Endothelial cell of umbilical vein (primary cell): ENCODE measurements at places on chromosomes 2 and 18.

GRCh38 chr18:77206676-77207374, 42.8 kb upstream of the GALR1 start:
- no peak for DNase-seq

GRCh38 chr2:149082079-149082478, 43.6 kb downstream of the LYPD6B start:
- no peak for DNase-seq

DNA sequence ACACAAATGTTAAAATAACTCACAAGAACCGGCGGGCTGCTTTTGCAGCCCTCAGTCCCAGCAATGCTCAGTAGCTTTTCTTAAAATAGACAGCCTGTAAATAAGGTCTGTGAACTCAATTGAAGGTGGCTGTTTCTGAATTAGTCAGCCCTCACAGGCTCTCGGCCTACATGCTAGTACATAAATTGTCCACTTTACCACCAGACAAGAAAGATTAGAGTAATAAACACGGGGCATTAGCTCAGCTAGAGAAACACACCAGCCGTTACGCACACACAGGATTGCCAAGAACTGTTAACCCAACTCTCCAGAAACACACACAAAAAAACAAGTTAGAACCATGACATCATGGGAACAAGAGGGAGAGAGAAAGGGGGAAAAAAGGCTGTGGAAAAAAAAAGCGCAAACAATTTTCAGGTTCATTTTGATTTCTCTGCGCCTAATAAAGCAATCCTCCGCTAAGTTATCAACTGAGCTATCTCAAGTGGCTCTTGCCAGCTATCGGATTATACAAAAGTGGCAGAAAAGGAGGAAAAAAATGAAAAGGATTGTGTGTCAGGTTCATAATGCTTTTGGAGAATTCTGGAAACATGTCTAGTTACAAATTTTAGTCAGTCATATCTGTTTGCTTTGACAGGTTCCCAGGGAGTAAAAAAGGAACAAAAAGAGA, 89.1 kb downstream of the ZEB2 start:
- DNase-seq: peak; percentile 51

DNA sequence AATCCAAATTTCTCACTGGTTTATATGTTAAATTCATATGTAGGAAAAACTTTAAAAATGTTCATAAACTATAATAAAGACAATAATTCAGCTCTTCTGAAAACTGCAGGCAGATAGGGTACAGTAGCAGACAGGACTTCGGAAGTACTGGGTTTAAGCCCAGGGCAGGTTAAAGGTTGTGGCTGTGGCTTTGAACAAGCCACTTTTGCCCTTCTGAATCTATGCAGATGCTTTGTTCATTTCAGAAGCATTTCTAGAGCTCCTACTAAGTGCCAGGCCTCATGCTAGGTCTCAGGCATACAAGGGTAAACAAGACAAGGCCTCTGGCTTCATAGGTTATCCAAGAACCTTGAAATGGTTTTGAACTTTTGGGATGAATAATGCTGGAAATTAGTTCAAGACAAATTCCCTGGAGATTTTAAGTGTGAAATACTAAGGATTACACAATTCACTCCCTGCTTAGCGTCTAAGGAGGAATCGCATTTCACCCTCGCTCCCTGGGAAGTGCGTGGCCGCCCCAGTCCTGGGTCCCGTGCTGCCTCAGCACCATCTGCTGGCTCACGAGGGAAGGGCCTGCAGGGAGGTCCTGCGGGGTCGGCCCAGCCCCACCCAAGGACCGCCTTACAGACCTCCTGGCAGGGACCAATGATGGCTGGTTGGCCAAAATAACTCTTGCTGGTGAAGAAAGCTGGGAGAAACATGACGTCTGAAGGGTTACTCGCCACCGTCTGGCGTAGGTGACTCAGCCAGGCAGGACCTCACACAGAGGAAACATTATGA, 67.7 kb upstream of the L3MBTL4 start:
- DNase-seq: no peak

- no peak for DNase-seq
Observed at GRCh38 chr18:62545098-62545497, 22.3 kb downstream of the ZCCHC2 start.

- no peak for DNase-seq
Observed at GRCh38 chr2:150882751-150883612, 378.7 kb downstream of the RBM43 start.

DNA sequence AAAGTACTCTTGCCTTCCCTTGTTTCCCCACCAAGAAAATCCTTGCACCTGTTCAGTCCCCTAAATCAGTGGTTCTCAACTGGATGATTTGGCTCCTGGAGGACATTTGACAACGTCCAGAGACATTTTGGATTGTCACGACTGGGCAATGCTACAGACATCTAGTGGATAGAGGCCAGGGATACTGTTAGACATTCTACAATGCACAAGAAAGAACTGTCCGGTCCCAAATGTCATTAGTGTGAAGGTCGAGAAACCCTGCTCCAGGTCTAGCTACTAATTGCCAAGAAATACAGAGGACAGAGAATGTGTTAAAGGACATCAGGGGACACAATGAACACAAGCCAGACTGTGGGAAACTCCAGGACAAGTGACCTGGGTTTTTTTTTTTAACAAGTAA, 60.0 kb downstream of the LRP2 start:
- DNase-seq: no peak

DNA sequence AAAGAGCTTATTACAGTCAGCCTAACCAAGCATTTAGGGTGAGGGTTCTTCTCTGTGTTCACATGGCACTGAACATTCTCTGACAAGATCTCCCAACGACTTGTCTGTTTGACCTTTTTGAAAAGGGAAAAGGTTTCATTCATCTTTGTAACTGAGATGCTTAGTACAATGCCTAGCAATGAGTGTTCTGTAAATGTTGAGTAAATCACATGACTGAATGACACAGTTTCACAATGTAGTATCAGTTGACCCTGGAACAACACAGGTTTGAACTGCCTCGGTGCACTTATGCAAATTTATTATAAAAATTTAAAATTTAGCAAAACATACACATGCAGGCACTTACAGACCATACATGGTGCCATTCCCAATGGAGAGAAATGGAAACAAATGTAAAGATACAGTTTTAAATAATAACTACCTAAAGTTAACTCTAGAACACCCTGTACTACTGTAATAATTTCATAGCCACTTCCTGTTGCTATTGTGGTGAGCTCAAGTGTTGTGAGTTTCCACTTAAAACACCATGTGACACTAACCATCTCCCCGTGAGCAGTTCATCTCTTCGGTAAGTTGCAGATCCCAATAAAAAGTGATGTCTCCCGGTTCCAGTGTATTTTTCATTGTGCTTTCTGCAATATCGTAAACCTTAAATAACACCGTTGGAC, 34.1 kb upstream of the VWC2L start:
- no peak for DNase-seq

DNA sequence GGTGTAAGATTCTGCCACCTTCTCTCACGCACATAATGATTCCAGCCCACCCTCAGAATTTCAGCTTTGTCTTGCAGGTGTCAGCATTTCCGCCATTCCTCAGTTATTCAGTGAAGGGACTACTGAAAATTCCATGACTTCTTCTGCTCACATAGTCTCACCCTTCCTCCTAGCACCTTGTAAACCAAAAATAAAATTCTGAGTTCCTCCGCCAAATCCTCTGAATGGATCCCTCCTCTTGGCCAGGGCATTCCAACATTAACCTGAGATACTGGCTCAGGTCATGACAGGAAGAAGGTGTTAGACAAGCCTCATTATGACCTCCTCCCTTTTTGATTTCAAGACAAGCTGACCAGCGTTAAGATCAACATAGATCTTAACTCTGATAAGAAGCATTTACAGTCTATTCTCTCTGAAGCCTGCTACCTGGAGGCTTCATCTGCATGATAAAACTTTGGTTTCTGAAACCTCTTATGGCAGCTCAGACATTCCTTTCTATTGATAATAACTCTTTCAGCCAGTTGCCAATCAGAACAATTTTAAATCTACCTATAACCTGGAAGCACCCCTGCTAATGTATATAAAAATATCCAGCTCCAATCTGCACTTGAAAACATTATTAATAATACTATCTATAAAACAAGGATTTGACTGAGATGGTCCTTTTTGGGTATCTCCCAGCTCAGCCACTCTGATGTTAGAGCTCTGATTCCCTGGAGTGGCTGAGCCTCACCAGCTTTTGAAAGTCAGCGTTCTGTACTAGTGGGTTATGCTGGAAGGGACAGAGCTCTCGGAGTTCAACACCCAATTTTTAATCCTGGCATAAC, 136.4 kb upstream of the APCDD1 start:
- no peak for DNase-seq

GRCh38 chr2:164922134-164922533, 33.2 kb downstream of the SLC38A11 start:
- DNase-seq: no peak

DNA sequence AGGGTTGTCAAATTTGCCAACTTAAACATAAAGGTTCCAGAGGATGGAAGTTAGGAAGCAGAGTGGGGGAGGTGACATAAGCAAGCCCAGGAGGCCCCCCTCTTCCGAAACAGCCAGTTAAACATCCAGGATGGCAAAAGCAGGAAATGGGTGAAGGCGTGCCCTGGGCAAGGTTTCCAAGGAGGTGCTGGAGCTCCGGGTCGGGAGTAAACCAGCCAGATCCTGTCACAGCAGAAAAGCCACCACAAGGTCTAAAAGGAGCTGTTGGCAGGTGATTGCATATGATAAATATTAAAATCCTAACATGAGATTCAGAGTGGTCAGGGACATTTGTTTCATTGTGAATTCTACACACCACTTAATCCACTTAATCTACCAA, 572.2 kb upstream of the SALL3 start:
- DNase-seq: no peak

DNA sequence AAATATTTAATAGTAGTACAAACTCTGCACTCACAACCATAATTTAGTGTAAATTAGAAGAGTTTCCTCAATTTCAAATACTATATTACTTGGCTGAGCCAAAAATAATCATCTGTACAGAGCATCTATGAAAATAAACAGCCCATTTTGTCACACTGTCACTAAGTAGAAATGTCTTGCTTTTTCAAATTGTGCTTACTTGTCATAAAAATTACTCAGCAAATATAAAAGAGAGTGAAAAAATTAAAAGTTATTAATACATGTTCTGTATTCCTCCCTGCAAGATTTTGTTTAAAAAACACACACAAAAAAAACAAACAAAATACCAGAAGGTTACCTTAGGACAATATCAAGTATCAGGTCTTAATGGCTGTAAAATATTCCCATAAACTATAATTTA, 155.7 kb downstream of the DLGAP1 start:
- no peak for DNase-seq

GRCh38 chr18:74478880-74479279, 17.3 kb upstream of the CNDP2 start:
- no peak for DNase-seq

GRCh38 chr2:56315376-56315775, 131.6 kb downstream of the CCDC85A start:
- no peak for DNase-seq

DNA sequence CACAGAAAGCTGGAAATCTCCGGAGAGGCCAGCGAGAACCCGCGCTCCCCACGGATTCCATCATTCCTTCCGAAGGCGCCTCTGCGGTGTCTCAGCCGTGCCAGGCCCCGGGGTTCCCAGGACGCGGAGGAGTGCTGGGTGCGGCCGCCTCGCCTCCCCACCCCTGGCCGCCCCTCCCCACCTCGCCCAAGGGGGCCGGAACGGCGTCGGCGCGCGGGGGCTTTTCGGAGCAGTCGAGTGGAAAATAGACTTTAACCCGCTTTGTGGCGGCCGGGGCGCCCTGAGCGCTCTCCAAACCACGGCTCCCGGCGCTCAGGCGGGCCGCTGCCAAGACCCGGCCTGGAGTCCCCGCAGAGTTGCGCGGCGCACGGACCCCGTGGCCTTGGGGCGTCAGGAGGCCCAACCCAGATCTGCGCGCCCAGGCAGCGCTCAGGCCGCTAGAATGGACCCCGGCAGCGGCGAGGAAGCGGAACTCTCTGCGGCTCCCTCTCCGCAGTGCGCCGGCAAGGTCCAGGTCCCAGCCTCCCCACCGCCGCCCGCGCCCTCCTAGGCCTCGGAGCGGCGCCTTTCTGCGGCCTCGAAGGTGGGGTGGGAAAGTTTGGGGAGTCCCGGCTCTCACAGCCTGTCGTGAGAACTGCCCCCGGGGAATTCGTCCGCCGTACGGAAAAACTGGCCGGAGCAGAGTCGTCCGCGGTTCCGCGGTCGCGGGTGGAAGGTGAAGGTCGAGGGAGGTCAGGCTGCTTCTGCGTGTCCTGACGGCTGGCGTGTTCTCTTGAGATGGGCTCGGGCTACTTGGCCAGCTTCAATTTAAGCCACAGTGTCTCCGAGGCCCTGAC, 1.2 kb upstream of the EMX1 start:
- no peak for DNase-seq

DNA sequence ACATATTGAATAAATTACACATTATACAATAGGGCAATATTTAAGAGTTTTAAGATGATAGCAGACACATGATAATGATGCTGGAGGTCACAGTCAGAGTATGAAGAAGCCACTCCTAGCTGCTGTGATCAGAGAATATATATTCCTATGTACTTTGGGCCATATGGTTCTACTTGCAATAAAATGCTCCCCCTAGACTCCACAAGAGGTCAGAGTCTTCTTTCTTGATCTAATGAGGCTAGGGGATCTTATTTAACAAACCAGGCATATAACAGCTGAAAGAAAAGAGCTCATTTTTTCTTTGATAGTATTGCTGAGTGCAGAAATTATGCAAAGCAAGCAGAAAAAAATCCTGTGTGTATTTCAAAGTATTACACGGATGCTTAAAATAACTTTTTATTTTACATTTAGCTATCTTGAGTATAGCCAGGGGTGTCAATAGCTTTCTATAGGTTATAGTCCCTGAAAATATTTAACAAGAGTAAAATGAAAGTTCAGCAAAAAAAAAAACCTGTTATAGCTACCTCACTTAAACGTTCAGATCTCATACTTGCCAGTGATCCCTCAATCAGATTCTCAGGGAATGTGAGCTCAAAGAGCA, 748.7 kb upstream of the CHAC2 start:
- DNase-seq: no peak

DNA sequence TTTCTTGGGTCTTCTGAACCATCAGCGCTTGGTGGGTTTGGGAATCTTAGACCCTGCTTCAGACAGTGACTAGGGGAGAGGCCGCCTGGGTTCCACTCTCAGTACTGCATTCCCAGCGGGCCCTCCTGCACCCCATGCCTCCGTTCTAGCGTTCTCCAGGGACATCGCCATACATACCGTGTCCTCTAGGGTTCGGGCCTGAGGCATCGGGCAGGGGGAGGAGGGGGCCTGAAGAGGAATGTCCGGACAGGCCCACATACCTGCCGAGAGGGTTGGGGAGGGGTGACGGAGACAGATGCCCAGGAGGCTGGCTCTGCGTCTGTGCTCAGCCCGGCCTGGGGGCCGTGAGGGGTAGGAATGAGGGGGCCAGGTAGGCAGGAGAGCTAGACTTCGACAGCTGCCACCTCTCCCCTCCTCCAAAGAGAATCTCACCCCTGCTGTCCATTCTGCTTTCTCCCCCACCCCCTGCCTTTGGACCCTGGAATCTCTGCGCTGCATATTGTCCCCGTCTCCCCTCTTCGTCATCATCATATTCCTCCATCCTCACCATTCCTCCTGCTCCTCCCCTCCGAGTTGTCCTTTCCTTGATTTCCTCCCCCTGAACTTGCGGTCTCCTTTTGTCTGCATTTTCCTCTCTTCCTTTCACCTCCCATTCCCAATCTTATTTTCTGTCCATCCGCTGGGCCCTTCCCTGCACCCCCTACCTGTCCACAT, 7.8 kb upstream of the WNT10A start:
- no peak for DNase-seq
